Uterus (tissue), 4 donors: ENCODE measurements at places on chromosomes 5 and 9.
A peak's percentile ranks its signal among the peaks of the same experiment; 100 is the strongest.

- no peak for DNase-seq
Measured at GRCh38 chr5:59208474-59208873, 625.6 kb downstream of the RAB3C start.

- no peak for DNase-seq
Measured at GRCh38 chr5:63043792-63044191, 465.2 kb downstream of the LRRC70 start.

DNA sequence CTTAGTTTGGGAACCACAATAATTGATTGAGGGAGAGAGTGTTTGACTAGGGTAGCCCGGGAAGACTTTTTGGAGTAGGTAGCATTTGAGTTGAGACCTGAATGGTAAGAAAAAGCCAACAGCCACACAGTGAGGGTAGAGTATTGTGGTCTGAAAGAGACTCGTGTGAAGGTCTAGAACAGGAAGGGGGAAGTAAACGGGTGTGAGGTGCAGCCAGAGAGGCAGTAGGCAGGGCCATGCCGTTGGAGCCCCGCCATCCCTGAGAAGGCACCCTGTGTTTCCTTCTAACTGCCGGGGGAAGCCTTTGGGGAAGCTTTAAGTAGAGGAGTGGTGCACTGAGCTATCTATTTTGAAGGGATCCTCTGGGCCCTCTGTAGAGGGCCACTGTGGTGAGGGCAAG, 3.5 kb upstream of the F2RL2 start:
- DNase-seq = no peak

GRCh38 chr5:83177803-83178202, 100.5 kb downstream of the XRCC4 start:
- no peak for DNase-seq

- DNase-seq = no peak
Measured at GRCh38 chr9:89592963-89593726, 11.7 kb upstream of the GADD45G start.

DNA sequence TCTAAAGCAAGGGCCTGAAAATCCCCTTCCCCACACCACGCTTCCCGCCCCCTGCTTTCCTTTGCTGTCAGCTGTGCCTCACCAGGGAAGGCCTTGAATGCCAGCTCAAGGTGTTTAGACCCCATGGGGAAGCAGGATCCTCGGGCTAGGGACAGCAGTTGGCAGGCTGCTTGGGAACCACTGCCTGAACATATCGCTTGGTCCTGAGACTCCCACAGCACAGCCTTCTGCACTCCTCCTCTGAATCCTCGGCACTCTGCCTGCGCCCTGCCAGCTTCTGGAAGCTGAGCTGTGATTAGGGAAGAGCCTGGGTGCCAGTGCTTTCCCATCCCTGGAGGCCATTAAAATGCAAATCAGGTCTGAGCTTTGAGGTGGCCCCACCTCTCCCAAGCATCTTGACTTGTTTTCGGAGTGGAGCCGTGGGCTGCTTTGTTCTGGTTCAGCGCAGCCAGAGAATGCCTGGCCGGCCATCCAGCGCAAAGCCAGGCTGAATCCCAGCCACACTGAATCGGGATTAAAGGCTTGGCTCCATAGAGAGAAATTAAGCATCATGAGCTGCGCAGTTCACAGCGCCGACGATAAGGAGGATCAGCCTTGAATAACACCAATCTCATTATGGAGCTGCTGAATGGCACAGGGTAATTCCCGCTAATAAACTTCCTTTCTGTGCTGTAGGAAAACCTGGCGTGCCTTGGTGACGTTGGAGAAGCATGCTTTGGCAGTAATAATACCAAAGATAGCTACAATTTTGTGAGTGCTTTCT, 40.0 kb downstream of the AMBP start:
- peak; percentile 8 for DNase-seq

GRCh38 chr5:154101184-154101583, 62.4 kb downstream of the MFAP3 start:
- no peak for DNase-seq

GRCh38 chr5:77719666-77720363, 56.3 kb downstream of the TBCA start:
- DNase-seq = no peak

DNA sequence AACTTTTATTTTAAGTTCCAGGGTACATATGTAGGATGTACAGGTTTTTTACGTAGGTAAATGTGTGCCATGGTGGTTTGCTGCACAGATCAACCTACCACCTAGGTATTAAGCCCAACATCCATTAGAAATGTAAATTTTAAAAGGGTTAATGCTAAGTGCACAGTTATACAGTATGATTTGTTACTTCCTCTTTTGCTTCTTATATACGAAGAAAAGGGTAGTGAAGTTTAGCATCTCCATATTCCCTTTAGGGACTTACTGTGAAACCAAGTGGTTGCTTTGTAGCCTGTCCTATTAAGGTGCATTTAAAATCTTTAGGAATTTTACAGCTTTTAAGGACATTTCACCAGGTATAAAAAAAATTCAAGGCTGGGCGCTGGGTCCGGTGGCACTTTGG, 46.4 kb downstream of the RBM27 start:
- no peak for DNase-seq

GRCh38 chr5:145324101-145324500, 511.0 kb downstream of the PRELID2 start:
- no peak for DNase-seq

DNA sequence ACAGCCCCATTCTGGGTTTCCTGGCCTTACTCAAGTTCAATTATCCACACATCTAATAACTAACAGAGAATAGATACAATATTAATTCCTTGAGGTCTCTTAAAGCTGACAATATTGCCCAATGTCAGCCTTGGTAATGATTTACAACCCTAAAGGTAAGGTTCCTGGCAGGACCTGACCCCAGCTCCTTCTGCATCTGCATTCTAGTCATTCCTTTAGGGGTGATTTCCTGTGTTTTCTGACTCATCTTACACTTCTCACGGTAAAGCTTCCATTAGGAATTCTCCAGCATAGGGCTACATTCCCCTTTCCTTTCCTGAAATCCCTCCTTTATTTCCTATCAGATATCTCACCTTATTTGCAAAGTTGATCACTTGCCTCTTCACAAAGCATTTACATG, 9.3 kb downstream of the HAVCR1 start:
- DNase-seq = no peak

- DNase-seq = no peak
Measured at GRCh38 chr9:89417832-89418473, 80.0 kb downstream of the SEMA4D start.

GRCh38 chr9:75238311-75238976, 150.1 kb downstream of the OSTF1 start:
- DNase-seq = no peak

DNA sequence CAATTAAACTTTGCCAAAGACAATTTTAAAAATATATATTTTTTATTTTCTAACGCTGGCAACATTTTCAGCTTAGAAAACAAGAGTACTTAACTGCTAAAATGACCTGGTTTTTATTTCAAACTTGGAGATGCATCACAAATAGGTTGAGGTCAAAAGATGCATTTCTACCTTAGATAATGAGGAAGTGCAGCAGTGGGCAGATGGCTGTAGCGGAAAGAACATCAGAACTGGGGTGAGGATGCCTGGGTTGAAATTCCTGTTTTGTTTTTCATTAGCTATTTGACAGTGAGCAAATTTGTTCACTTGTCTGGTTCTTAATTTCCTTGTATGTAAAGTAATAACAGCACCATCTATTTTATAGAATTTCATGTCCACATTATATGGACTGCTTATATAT, 524.8 kb upstream of the KLF4 start:
- DNase-seq = no peak

GRCh38 chr5:1272201-1272600, 22.7 kb downstream of the TERT start:
- DNase-seq = no peak

DNA sequence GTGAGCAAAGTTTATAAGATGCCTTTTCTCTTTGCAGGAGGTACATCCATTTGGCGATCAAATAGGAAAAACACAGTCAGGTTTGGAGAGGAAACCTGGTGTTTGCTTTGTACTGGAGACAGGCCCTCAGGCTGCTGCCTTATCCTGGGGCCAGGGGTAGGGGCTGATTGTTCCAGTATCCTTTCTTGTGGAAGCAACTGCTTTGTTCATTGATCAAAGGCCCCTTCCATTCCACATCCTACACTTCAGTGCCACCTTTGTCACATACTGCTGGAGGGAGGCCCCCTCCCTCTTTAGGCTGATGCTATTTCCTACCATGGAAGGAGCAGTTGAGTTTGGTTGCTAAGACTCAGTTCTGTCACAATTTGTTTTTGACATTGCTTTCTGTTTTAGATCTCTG, 778.1 kb downstream of the TLR4 start:
- no peak for DNase-seq

DNA sequence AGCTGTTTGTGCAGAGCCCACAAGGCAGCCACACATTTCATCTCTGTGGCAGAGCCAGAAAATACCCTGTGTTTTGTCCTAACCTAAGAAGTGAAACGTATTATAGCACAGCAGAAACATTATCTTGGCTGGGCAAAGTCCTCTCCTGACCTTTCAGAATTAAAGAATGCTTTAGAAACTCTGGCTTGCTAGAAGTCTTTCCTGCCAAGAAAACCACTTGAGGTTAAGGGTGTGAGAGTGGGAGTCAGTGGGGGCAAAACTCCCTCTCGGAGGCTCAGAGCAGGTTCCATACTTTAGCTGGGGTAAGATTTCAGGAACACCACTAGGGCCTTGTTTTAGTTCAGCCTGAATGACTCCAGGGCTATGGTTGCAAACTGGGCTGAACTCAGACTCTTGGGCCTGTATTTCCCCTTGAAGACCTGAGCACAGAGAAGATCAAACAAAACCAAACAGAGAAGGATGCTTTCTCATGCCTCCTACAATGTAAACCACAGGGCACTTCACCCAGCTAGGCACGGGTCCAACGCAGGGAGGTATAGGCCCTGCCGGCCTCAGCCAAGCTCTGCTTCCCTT, 48.0 kb downstream of the ZNF366 start:
- no peak for DNase-seq

GRCh38 chr9:129716091-129716490, 36.8 kb downstream of the PTGES start:
- DNase-seq = no peak

GRCh38 chr5:159873680-159874079, 42.6 kb upstream of the ADRA1B start:
- DNase-seq = no peak

GRCh38 chr9:122263699-122264349, 816 bp downstream of the RBM18 start:
- no peak for DNase-seq

GRCh38 chr9:126474786-126475485, 138.8 kb upstream of the LMX1B start:
- no peak for DNase-seq

- DNase-seq = no peak
Measured at GRCh38 chr5:152625696-152626095, 220.6 kb upstream of the NMUR2 start.

DNA sequence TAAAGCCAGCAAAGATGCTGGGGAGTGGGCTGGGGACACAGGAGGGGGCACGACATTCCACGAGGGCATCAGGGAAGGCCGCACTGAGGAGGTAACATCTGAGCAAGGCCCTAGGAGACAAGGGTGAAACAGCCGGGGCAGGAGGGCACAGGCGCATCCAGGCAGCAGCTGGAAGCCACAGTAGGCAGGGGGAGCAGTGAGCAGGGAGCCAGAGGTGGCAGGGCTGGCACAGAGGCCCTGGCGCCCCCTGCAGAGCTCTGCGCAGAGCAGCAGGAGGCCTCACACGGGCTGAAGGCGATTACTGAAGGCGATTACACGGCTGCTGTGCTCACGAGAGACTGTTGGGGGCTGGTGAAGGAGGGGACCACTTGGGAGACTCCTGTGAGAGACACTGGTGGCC, 15.4 kb downstream of the LMAN2 start:
- no peak for DNase-seq

DNA sequence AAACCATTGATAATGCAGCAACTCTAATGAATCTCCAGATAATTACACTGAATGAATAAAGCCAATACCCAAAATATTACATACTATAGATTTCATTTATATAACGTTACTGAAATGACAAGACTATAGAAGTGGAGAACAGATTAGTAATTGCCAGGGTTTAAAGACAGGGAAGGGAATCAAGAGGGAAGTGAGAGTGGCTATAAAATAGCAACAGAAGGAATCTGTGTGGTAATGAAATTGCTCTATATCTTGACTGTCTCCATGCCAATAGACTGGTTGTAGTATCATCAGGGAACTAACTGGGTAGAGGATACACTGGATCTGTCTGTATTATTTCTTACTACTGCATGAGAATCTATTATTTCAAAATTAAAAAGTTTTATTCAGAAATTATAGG, 396.5 kb upstream of the RPS23 start:
- DNase-seq = no peak

- DNase-seq = no peak
Measured at GRCh38 chr5:8471581-8471980, 602.6 kb downstream of the MTRR start.

DNA sequence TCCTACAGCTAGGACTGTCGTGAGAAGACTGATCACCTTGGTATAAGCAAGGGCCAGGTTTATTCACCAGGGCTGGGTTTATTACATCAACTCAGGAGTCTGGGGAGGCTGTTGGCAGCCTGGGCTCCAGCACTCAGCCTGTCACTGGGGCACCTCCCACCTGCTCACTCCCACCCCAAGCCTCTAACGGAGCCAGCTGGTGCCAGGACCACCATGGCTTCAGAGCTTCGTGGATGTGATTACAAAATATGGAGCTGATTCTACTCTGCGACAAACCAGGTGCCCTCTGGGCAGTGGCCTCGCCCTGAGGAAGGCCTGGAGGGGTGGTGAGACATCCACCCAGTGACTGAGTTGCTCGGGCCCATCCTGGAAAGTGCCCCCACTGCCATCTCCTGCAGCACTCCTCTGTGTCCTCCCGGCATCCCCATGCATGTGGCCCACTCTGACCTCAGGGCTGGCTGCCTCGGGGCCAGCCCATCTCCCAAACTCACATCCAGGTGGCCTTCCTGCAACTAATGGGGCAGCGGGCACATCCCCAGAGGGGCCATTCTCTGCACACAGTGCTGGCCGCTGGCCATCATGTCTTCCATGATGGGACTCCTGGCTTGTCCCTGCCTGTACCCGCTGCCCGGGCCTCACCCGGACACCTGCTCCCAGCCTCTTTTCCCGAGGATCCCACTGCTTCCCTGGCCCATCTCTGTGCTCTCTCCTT, 49.6 kb downstream of the SECISBP2 start:
- DNase-seq = no peak

GRCh38 chr5:75720882-75721281, 3.6 kb upstream of the POC5 start:
- no peak for DNase-seq

DNA sequence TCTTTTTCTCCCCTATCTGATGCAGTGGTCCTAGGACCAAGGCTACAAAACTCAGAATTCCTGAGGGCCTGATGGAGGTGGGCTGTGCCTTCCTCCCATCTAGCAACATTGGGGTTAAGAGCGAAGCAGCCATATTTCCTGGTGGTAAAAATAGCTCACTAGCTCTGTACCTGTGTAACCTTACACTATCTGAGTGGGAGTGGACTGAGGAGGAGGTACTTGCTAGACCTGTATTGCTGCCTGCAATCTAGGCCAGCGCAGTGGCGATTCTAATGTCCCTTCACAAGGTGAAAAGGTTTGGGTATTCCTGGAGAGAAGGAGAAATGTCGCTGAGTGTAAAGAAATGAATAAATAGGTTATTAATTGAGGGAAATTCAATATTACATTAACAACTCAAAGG, 80.2 kb upstream of the LIFR start:
- DNase-seq = no peak
